CD4-positive, CD25-positive, alpha-beta regulatory T cell (primary cell): ENCODE measurements at places on chromosomes 16 and 17. TPM values are rescaled to one million over a fixed set of nuclear protein-coding genes. Genes with fewer than 3 reads are reported as not detected.

USP43 gene
- total RNA-seq, result not detected

CRYM gene
- not detected for total RNA-seq

UBALD2 gene
- 247 TPM for total RNA-seq

NLRP1 gene
- 279 TPM for total RNA-seq

SLC16A6 gene
- 11.5 TPM for total RNA-seq

WDR90 gene
- 11.4 TPM for total RNA-seq

GJD3 gene
- total RNA-seq, result not detected

BCAR1 gene
- 0.44 TPM for total RNA-seq

CFAP97D1 gene
- total RNA-seq, result not detected

DNAH9 gene
- not detected for total RNA-seq

NDUFB10 gene
- 65.1 TPM for total RNA-seq

FBXW10B gene
- 8.2 TPM for total RNA-seq

EVI2A gene
- 77.4 TPM for total RNA-seq

ABCC3 gene
- total RNA-seq, result 3.3 TPM

CCL18 gene
- not detected for total RNA-seq

RDM1 gene
- total RNA-seq, result not detected

TPSG1 gene
- not detected for total RNA-seq

UTS2R gene
- not detected for total RNA-seq

MYH3 gene
- total RNA-seq, result 7.9 TPM

GRCh38 chr16:53052519-53053501 is at the start of gene CHD9NB:
TSS of gene CHD9NB (minus strand) at chr16:53052897. CDS start at chr16:53044158, 8,739 bp downstream.
- DNase-seq, result no peak

DNA sequence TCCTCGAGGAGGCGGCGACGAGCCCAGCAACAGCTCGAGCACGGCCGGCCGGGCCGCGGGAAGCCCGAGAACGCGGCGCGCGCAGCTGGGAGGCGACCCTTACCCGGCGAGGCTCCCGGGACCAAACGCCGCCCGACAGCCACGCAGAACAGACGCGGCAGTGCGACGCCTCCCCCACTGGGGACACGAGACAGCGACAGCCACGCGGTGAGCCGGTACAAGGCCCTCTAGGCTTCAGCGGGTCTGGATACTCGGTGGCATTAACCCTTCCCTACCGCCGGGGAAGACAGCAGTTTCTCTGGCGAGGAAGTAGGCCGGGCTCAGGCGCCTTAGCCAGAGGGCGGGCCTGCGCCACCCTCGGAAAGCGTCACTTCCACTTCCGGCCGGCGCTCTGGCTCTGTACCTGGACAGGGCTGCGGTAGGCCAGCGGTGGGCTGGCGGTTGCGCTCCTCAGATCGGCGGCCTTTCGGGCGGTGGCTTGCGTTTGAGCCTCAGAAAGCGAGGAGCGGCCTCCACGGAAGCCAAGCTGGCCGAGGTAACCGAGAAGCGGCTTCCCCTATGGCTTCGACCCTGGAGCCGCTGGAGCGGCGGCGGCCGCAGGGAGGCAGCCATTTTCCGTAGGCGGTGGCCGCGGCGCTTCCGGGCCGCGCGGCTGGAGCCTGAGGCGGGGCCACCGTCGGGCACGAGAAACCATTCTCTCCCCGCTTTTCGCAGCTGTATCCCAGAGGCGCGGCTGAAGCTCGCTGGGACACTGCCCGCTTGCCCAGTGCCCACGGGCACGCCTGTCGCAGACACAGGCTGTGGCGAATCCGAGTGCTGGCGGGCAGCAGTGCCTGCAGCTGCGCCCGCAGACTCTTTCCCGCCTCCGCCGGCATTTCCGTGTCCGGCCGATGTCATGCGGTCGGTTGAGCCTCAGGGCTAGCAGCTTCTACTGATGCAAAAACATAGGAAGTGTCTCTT is at the start of the genes TIGD7 and ZNF75A:
TSS of gene TIGD7 (minus strand) at position 322 of the 960 bp plus-strand sequence. CDS start 4,816 bp downstream, outside the sequence.
TSS of gene ZNF75A (plus strand) at position 389 of the 960 bp plus-strand sequence. CDS start 2,932 bp downstream, outside the sequence.
- DNase-seq, result peak; percentile 95

- DNase-seq, result no peak
Observed at GRCh38 chr16:22123759-22124490, 31.6 kb downstream of the VWA3A start.

- no peak for DNase-seq
Observed at GRCh38 chr17:80747469-80747868, 202.8 kb downstream of the RPTOR start.

GRCh38 chr17:48515925-48516900 is 14.6 kb downstream of the HOXB1 start:
- DNase-seq, result no peak

- DNase-seq, result no peak
Observed at GRCh38 chr17:79933863-79934652, 94.8 kb upstream of the CBX4 start.

GRCh38 chr17:50148226-50149090 is 2.0 kb downstream of the PPP1R9B start:
- DNase-seq, result peak; percentile 71

GRCh38 chr17:34797720-34798119 is 163.5 kb downstream of the CCT6B start:
- DNase-seq, result no peak

DNA sequence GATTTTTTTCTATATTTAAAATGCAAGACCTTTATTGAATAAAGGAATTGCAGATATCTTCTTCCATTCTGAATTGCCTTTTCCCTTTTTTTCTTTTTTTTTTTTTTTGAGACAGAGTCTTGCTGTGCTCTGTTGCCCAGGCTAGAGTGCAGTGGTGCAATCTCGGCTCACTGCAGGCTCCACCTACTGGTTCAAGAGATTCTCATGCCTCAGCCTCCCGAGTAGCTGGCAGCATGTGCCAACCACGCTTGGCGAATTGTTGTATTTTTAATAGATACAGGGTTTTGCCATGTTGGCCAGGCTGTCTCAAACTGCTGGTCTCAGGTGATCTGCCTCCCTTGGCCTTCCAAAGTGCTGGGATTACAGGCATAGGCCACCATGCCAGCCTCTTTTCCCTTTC is 151.5 kb downstream of the CEP112 start:
- DNase-seq, result no peak

GRCh38 chr17:67427424-67427823 is 50.3 kb downstream of the PITPNC1 start:
- DNase-seq, result no peak

DNA sequence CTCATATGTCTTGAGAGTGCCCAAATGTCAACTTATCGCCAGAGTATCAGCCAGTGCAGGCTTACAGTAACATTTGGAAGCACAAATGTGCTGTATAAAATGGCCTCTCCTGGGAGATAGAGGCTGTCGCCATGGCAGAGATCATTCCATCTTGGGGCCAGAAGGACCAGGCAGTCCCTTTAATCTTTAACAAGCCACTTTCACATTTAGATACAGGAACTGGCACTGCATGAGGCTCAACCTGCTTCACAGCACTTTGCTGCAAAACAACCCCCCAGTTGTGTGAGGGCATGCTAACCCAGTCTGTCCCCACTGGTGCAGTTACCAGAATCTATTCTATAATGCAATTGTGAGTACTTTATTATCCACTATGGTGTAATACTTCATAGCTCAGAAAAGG is 4.7 kb upstream of the RFFL start:
- no peak for DNase-seq

- DNase-seq, result no peak
Observed at GRCh38 chr17:48393283-48393682, 36.7 kb downstream of the SKAP1 start.

DNA sequence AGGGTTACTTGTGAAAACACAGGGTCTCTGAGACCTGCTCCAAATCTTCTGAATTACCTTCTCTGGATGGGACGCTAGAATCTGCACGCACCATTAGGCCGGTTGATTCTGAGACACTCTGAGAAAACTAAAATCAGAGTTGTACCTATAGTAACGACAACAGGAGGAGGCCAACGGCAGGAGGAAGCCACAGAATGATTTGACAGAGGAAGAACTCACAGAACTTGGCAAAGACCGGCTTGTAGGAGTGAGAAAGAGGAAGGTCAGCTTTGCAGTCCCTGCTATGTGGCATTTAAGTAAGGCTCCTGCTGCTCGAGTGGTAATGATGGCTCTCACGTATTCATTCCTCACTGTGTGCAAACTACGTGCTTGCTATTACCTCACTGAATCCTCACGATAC is 483.0 kb downstream of the TMEM114 start:
- DNase-seq, result no peak

DNA sequence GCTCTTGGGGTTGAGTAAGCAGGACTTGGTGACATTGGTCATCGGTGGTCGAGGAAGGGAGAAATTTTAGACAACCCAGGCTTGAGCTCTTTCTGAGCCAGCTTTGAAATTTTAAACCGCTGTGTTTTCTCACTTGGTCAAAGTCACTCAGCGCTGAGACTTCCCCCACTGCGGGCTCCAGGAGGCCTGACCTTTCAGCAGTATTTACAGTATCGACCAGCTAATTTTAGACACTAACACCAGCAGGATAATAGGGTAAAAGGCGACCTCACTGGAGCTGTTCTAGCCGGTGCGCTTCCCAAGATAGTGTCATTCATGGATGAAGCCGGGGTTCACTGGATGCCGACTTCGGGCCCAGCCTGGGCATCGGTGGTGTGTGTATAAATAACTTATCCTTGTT is 29.7 kb upstream of the WSCD1 start:
- no peak for DNase-seq

- no peak for DNase-seq
Observed at GRCh38 chr16:66231452-66232160, 134.9 kb upstream of the CDH5 start.

DNA sequence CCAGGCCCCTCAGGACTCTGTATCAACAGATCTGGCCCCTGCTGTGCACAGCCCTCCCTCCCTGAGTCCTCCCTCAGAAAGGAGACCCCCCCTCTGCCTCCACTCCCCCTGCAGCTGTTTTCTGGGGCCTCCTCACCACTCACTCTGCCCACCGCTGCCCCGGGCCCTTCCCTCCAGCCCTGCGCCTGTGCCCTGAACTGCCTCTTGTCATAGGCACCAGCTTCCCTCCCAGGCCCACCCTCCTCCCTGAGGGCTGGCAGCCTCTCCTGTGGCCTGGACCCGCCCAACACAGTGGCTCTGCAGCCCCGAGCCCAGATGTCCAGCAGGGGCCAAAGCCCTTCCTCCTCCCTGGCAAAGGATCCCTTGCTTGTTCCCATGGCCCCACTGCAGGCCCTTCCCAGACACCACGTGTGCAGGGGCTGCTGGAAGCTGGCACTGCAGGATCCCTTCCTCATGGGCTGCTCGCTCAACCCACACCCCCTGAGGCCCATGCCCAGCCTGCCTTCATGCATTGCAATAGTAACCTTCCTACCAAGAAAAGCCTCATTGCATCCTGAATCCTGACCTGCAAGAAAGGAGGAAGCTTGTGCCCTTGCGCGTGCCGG is 25.8 kb downstream of the GNPTG start:
- DNase-seq, result no peak

DNA sequence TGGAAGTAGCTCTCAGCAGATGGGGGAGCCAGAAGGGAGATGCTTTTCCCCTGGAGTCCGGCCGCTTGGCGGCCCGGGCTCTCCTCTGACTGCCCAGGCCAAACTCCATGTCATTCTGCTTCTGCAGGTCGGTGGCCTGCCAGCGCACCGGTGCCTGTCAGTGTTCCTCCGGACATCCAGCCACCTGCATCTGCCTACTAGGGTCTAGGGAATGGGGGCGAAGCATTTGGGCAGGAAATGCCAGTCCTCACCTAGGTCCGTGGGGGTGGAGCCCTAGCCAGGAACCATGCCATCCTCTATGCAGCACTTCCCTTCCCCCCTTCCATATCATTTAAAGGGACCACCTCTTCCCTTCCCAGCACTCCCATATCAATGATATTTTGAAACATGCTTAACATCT is 34.2 kb downstream of the GJC1 start:
- DNase-seq, result no peak

- no peak for DNase-seq
Observed at GRCh38 chr17:59848385-59848668, 44.4 kb downstream of the TUBD1 start.

GRCh38 chr17:31677681-31678080 is 181.4 kb downstream of the COPRS start:
- DNase-seq, result no peak

GRCh38 chr16:53864819-53865493 is 161.0 kb downstream of the FTO start:
- DNase-seq, result no peak

GRCh38 chr17:74981318-74981978 is 6.0 kb upstream of the CDR2L start:
- DNase-seq, result no peak

GRCh38 chr16:81435103-81435502 is 9.5 kb upstream of the CMIP start:
- DNase-seq, result no peak

- no peak for DNase-seq
Observed at GRCh38 chr16:48291303-48291702, 44.0 kb upstream of the ABCC11 start.

DNA sequence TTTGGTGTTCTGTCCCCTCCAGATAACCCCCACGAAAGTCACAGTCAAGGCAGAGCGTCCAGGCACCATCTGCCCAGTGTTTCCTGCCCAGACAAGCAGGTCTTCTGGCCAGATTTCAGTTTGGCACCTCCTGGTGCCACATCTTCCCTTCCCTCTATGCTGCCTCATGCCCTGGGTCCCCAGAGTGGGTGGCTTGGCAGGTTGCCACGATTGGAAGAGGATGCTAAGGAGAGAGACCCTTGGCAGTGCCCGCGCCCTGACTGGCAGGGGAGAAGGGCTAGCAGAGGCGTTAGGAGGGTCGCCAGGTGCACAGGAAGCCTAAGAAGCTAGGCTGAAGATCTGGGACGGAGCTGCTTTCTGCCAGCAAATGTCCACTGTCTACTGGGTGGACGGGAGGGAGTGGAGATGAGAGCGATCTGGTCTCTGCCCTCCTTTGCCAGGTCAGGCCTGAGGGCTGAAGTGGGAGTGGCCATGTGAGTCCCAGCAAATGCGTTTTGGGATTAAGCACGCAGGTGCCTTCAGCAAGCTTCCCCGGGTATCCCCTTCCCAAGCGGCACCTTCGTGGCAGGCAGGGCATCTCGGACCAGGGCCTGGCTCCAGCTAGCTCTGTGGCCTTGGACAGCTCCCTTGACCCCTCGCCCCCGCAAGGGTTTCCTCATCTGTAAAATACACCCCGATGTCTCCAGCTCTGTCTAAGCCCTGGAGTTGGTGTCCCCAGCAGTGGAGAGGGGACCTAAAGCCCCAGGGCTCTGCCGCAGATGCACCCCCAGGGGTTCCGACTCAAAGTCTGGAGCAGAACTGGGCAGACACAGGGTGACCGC is 13.4 kb upstream of the CD300A start:
- no peak for DNase-seq

- DNase-seq, result peak; percentile 35
Observed at GRCh38 chr16:10552998-10553491, 27.4 kb downstream of the EMP2 start.

GRCh38 chr17:48270899-48271298 is 159.1 kb downstream of the SKAP1 start:
- no peak for DNase-seq

GRCh38 chr16:56919099-56919800 is 12.7 kb upstream of the HERPUD1 start:
- DNase-seq, result no peak

- DNase-seq, result no peak
Observed at GRCh38 chr17:40351359-40352236, 12.9 kb downstream of the GJD3 start.
